Stimulated activated CD8-positive, alpha-beta memory T cell treated with anti-CD3 and anti-CD28 coated beads, Interleukin-12 subunit alpha, Interleukin-12 subunit beta, amount 100 ng/mL, for 1 hour (primary cell): ENCODE measurements at places on chromosomes 7 and 10.
A peak's percentile ranks its signal among the peaks of the same experiment; 100 is the strongest.

- DNase-seq: no peak
These were observed 14.4 kb downstream of the SCIN start for GRCh38 chr7:12584930-12585329.

- no peak for DNase-seq
These were observed 37.5 kb downstream of the NET1 start for GRCh38 chr10:5449823-5450222.

DNA sequence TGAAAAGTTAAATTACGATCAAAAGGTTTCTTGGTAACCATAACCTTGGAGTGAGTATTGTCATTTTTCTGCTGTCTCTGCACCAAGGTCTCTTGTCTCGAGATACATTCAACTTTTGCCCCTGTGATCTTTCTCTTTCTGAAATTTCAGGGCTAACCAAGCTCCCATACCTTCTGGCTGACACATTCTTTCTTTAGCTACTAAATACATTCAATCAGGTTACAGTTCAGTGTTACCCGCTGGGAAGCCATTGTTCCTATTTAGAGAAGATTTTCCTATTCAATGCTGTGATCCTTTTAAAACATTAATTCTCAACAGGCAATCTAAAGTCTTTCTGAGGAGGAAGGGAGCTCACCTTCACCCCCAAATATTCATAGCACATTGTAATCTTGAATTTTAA, 22.9 kb upstream of the DMTF1 start:
- DNase-seq: no peak

DNA sequence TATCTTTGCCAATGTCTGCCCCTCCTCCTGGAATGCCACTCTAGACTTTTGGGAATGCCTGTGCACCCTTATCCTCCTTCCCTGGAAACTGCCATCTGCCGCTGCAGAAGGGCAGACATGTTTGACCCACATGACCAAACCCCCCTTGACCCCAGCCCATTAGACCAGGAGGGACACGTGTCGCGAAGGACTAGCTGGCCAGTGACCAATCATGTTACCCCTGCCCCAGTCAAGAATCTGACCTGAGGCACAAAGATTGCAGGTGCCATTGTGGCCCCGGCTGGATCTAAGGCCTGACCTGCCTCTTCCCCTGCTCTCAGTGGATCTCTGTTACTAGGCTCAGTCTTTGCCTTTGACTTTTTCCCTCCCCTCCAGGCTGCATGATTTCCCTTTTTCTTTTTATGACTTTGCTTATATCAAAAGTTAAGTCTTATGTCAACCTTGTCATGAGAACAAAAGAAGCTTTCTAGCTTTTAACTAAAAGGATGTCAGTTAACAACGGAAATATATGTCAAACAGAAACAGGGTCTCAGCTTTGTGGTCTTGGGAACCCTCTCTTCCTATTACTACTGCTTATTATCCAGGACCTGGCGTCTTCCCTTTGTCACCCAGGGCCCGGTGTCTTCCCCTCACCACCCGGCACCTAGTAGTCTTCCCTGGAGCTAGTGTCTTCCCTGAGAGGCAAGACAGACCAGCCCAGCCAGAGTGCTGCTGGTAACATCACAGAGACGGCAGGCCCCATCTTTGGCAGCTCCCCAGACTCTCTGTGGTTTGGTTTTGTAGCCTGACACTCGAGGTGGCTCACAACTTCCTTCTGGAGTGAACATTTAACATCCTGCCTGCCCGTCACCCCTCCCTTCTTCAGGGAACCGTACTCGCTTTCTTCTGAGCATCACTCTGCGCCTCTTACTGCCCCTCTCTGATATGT, 24.4 kb upstream of the PPIF start:
- peak; percentile 67 for DNase-seq

DNA sequence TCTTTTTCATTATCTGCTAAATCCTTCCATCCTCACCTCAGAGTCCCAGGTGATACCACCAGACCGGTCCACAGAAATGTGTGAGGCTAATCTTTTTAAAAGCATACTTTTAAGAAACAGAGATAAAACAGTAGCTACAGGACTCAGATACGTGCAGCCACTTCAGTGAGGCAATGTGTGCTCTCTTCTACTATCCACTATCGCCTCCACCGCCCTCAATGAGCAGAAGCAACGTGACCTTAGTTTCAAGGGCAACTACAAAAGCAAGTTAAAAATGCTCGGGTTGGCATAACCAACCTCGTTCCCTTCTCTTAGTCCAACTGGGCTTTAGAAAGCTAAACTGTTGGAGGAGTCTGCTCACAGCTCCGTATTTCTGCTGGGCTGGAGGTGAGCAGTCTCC, 4.2 kb downstream of the FGFR2 start:
- no peak for DNase-seq

- no peak for DNase-seq
These were observed 111.7 kb upstream of the PLXDC2 start for GRCh38 chr10:19704544-19704943.

GRCh38 chr7:155862123-155862892, 50.0 kb upstream of the SHH start:
- no peak for DNase-seq

- DNase-seq: no peak
These were observed 3.9 kb downstream of the CLDN4 start for GRCh38 chr7:73834626-73835191.

- no peak for DNase-seq
These were observed 18.8 kb upstream of the ABCB5 start for GRCh38 chr7:20596653-20597052.

DNA sequence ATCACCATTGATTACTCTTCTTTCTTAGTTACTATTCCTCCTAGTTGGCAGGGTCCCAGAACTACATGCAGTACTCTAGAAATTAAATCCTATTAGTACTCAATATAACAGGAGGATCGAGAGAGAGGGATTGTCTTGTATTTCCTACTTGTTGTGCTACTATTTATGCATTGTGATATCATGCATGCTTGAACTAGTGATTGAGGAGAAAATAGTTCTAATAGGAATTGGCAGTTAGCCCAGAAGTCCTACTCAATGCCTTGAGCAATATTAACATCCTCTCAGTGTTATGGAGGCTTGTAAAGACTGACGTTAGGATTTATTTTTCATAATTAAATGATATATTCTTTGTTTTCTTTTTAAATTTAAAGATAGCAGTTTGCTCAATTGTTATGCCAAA, 67.4 kb downstream of the FOXP2 start:
- DNase-seq: no peak

DNA sequence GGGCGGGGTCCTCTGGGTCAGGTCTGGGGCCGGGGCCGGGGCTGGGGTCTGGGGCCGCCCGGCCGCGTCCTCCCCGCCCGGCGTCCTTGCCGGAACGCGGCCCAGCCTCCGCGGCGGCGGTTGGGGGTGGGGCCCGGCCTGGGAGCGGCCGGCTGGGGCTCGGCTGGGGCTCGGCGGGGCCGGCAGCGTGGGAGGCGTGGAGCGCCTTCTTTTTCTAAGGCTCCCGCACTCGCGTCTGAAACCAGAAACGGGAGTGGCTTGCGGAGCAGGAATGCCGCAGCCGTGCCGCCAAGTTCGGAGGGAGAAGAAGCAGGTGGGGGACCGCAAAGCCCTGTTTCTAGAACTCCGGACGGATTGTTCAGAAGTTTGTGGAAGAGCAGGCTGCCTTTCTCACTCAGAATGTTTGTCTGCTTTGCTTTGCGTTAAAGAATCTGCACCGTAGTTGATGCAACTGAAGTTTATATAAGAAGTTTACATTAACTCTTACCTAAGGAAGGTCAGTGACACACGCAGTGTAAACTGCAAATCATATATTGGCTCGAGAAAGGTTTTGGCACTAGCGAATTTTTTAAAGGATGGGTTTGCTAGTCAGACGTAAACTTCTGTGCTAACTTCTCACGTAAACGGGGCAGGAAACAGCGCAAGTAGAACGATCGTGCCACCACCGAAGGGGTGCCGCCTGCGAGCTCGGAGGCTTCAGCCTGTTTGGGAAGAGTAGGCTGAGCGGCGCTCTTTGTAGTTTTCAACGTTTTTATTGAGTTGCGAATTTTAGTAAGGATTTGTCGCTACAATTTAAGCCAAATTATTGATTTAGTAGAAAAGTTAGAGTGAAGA, 729 bp downstream of the DNAJB6 start:
- peak; percentile 34 for DNase-seq

GRCh38 chr7:116229366-116229765, 19.0 kb downstream of the TES start:
- DNase-seq: no peak

DNA sequence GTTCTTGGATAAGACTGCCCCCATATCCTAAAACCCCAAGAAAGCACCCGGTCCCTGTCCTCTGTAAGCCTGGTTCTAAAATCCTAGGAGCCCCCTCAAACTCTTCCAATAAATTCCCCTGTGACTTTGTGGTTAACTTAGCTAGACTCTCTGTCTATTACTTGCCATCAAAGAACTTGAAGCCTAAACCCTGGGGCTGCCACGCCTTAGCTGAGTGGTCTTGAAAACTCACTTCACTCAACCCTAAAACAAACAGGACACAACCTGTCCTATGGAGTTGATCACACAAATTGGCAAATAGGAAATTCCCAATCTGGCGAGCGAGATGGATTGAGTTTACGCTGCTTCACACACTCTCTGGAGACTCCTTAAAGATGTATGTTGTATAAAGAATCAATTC, 191.4 kb upstream of the SVIL start:
- DNase-seq: no peak

GRCh38 chr10:96756111-96756903, 36.0 kb upstream of the PIK3AP1 start:
- no peak for DNase-seq

- no peak for DNase-seq
These were observed 27.4 kb upstream of the MALRD1 start for GRCh38 chr10:19021162-19021561.

GRCh38 chr7:63899691-63900393, 98.8 kb upstream of the ZNF722 start:
- peak; percentile 69 for DNase-seq

DNA sequence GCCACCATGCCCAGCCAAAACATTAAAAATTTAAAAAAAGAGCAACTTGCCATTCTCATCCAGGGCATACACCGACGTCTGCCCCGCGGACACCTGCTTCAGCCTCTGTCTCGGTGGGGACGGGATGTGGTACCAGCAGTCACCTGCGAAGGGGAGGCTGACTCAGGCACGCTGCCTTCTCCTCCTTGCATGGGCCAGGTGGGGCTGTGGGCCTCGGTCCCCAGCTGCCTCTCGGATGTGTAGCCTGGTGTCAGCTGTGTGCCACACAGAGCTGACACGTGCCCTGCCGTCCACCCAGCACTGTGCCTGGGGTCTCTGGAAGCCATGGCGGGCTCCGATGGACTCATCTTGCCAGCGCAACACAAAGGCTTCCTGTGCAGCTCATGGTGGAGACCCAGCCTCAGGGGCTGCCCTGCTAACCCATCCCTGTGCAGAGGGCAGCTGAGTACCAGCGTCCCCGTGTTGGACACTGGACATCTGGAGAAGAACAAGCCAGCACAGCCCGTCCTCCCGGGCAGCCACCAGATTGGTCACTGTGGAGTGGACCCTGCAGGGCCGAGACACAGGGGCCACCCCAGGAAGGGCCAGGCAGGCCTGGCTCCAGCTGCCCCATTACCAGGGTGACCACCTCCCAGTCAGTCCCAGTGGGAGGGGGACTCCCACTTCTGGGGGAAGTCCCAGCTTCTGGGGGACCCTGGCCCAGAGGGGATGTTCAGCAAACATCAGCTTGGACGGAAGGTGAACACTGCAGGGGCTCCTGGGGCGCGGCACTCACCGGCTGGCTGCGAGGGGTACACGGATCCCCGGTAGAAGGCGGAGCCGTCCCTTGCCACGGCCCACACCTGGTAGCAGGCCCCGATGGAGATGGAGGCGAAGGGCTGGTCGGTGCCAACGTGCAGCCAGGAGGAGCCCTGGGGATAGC, 10.6 kb downstream of the BHLHA15 start:
- DNase-seq: no peak

- no peak for DNase-seq
These were observed 563.3 kb upstream of the POM121L12 start for GRCh38 chr7:52472006-52472620.

DNA sequence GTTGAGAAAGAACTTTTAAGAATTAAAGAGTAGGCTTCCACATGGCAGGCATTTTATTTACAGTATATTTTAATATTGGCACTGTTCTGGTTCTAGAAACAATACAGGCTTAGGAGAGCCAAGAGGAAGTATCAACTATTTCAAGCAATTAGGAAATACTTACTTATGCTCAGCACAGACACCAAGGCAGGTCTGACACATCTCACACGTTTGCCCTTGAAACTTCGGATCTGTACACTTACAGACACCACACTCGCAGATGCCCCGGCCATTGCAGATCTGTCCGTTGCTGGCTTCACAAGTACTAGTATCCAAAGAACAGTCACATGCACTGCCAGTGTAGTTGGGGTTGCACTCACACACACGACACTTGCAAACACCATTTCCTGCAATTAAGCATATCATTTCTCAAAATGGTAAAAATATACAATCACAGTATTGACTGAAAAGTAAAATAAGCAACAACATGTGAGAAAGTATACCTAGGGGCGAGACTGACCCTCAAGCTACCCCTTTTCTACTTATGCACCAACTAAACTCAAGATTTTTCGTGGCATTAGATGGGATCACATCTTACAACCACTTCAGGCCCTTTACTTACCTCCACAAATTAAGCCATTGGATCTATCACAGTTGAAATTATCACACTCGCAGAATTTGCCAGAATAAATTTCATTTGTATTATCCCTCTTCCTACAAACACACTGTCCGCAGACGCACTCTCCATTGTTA, 46.6 kb downstream of the ITGB1 start:
- DNase-seq: no peak

GRCh38 chr7:99124236-99124635, 19.7 kb downstream of the SMURF1 start:
- no peak for DNase-seq

GRCh38 chr10:119609516-119609915, 12.8 kb upstream of the TIAL1 start:
- no peak for DNase-seq

- DNase-seq: no peak
These were observed 188.1 kb downstream of the NRP1 start for GRCh38 chr10:33146189-33147012.

GRCh38 chr7:153530441-153530840, 521.8 kb upstream of the DPP6 start:
- no peak for DNase-seq

- DNase-seq: no peak
These were observed 98.4 kb upstream of the EEPD1 start for GRCh38 chr7:36054637-36055036.

DNA sequence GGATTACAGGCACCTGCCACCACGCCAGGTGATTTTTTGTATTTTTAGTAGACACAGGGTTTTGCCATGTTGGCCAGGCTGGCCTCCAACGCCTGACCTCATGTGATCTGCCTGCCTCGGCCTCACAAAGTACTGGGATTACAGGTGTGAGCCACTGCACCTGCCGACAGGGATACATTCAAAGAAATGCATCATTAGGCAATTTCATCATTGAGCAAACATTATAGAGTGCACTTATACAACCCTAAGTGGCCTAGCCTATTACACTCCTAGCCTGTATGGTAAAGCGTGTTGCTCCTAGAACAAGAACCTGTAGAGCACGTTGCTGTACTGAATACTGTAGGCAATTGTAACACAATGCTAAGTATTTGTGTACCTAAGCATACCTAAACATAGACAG, 350.3 kb downstream of the GALNT17 start:
- no peak for DNase-seq

GRCh38 chr10:95289003-95289920, 1.5 kb downstream of the PDLIM1 start:
- DNase-seq: no peak
